ENCODE measurements at places on chromosomes 5 and 9. TPM values are rescaled to one million over a fixed set of nuclear protein-coding genes. Genes with fewer than 3 reads are reported as not detected.
A peak's percentile ranks its signal among the peaks of the same experiment; 100 is the strongest.

The LCP2 gene
- not detected for total RNA-seq

The PCDHA10 gene
- total RNA-seq = 0.09 TPM

The NIPBL gene
- 41.8 TPM for total RNA-seq

The KCNV2 gene
- not detected for total RNA-seq

The CCDC171 gene
- 13.3 TPM for total RNA-seq

DNA sequence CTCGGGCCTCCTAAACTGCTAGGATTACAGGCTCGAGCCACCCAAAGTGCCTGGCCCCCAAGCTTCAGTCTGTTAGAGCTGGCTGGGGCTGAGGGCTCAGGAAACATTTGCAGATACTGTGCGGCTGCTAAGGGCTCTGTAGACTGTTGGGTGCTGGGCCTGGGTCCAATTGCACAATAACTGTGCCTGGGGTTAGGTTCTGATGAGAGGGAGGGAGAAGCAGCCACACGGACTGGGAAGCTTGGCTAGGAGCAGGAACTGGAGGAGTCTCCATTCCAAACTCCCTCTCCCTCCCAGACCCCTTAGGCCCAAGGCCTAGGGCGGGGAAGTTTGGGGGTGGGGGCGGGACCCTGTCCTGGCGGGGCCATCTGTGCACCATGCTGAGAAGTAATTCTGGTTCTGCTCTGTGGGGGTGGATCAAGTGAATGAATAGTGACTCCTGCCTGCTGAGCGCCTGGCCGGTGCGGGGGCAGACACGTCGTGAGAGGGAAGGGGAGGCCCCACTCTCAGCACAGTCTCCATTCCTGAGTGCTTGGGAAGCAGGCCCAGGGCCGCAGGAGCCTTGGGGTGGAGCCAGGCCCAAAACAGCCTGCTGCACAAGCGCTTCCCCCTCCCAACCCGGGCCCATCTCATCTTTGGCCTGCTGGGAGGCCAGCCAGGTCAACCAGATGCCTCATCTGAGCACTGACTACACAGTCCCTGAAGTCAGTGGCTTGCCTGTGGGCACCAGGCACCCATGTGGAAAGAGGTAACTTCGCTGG lies 1.5 kb downstream of the ASS1 start:
- DNase-seq = peak; percentile 96

GRCh38 chr9:124514125-124514524 lies 6.9 kb upstream of the NR5A1 start:
- DNase-seq = no peak

- DNase-seq = peak; percentile 77
Observed at GRCh38 chr9:22158927-22159346, 149.8 kb upstream of the CDKN2B start.

- no peak for DNase-seq
Observed at GRCh38 chr5:125331987-125332598, 585.7 kb upstream of the ZNF608 start.

DNA sequence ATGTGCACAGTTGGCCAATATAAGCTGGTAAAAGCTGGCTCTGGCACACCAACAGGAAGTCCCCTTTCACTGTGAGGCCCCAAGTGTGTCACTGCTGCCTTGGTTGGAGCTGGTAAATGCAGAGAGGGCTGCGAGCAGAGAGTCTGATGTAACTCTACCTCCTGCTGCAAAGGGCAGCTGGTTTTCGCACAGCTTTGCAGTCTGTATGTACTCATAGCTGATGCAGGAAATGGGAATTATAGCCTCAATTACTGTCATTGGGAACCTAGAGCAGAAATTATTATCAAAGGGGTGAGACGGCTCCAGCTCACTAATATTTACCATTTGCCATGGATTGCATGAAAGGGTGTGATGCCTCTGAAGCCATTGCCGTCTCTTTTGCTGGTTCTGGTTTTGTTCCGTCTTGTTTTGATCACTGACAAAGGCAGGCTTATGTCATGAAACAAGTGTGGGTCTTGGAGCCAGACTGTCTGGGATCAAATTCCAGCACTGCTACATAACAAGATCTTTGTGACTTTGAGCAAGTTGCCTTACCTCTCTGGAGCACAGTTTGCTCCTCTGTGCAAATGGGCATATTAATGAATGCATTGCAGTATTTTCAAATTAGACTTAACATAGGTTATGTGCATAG lies 124.3 kb upstream of the SLC25A48 start:
- DNase-seq = no peak

GRCh38 chr5:27020973-27021372 lies 17.4 kb downstream of the CDH9 start:
- DNase-seq = peak; percentile 28

DNA sequence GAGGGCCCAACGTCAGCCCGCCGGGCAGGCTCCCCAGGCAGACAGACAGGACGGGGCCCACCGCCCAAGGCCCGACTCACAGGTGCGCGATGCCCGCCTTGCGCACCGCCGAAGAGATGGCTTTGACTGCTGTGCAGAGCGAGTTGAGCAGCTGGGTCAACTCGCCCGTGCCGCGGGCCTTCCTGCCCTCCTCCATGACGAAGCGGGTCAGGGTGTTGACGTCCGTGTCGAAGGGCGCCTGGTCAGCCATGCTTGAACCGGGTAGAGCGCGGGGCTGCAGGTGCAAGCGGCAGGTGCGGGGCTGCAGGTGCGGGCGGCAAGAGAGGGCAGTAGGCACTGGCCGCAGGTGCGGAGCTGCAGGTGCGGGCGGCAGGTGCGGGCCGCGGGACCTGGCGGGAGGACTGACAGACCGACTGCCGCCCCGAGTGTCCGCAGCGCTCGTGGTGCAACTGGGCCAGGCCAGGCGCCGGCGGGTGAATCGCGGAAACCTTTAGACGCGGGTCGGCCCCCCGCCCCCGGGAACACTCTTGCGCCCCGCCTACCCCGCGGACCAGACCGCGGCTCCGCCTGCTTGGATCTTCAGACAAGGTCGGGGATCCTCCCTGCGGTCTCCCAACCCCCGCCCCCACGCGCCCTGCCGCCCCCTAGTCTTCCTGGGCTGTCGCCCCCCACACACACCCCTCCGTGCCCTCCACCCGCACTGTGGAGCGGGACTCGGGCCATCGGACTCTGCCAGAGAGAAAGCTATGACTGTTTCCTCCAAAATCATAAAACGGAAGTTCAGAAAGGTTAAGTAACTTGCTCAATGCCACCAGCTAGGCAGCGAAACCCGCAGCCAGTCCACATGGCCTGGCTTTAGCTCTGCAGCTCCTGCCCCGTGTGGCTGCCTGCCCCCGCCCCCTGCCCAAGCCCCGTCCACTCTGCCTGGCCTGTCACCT lies at the start of gene FBP1:
Gene FBP1 (minus strand): TSS at position 458 of the 938 bp plus-strand sequence. CDS start 208 bp downstream, at position 250.
- DNase-seq = no peak

DNA sequence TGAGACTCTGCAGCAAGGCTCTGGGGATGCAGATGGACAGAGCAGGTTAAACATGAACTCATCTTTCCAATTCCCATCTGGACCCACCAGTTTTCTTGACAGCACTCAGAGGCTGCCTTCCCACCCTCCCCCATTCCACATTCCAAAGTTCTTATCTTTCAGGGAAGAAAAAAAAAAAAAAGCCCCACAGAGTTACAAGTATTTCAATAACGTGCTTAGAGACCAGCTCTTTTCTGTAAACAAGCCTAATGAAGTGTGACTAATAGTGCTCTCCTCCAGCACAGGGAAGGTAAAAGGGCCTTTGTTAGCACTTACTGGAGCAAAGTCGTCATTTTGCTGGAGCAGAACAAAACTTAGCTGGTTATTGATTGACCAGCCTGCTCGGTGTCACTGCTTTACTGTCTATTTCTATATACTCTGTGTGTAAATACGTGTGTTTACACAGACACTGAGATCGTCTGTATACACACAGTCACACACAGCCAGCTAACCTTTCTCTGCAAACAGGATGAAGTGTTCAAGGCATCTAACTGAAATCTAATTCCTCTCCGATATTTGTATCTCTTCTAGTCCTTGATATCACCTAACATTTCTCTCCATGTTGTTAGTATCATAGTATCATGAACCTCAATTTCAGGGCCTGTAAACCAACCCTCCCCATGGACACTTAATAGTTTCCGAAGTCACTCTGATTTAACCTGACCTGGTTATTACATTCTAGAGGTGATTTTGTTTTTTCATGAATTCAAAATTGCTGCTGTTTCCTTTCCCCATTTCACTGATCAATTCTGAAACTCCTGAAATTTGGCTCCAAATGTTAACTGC lies 84.9 kb downstream of the ZNF608 start:
- DNase-seq = peak; percentile 80

- no peak for DNase-seq
Observed at GRCh38 chr5:64188776-64189175, 23.1 kb downstream of the RNF180 start.
